Bronchial smooth muscle cell (primary cell): ENCODE measurements at places on chromosomes 1 and 21. TPM values are rescaled to one million over a fixed set of nuclear protein-coding genes. Genes with fewer than 3 reads are reported as not detected.

The MSH4 gene
- 0.16 and 0.52 TPM in 2 replicates for total RNA-seq

The KTI12 gene
- total RNA-seq, result 9.1 and 11.6 TPM in 2 replicates

The SLC45A1 gene
- total RNA-seq, result 1.4 and 2.6 TPM in 2 replicates

The CFAP107 gene
- total RNA-seq, result not detected in 2 replicates

The LENEP gene
- total RNA-seq, result 0.60 TPM in 1 of 2 replicates, not detected in the other

The PDC gene
- total RNA-seq, result not detected in 2 replicates

The PLA2G4A gene
- 17.7 and 32.4 TPM in 2 replicates for total RNA-seq

The LCE3E gene
- total RNA-seq, result not detected in 2 replicates

The CYP4A11 gene
- total RNA-seq, result not detected in 2 replicates

The IFNLR1 gene
- not detected in 2 replicates for total RNA-seq

The ILDR2 gene
- total RNA-seq, result not detected in 2 replicates

The CCDC27 gene
- total RNA-seq, result not detected in 2 replicates

The RIT1 gene
- 24.6 and 40.6 TPM in 2 replicates for total RNA-seq

The PLA2G2D gene
- total RNA-seq, result not detected in 2 replicates

The CD1C gene
- not detected in 2 replicates for total RNA-seq

The TAS1R1 gene
- total RNA-seq, result 0.16 and 0.17 TPM in 2 replicates

The C1orf116 gene
- total RNA-seq, result under 0.01 TPM in 2 replicates

The SCMH1 gene
- 10.2 and 10.5 TPM in 2 replicates for total RNA-seq

The ST6GALNAC3 gene
- total RNA-seq, result 0.47 and 0.69 TPM in 2 replicates

The PDE9A gene
- 0.16 TPM in 1 of 2 replicates, not detected in the other for total RNA-seq

The CFHR2 gene
- total RNA-seq, result not detected in 2 replicates

The RXFP4 gene
- total RNA-seq, result not detected in 2 replicates

The TMPRSS2 gene
- total RNA-seq, result not detected in 2 replicates

The NBPF6 gene
- not detected in 2 replicates for total RNA-seq

The SERPINC1 gene
- total RNA-seq, result not detected in 2 replicates

The SLC5A9 gene
- total RNA-seq, result not detected in 2 replicates

The BGLAP gene
- total RNA-seq, result 0.16 and 0.26 TPM in 2 replicates

The OR2G6 gene
- total RNA-seq, result not detected in 2 replicates

The DCLRE1B gene
- 0.69 and 0.79 TPM in 2 replicates for total RNA-seq

The PCP4L1 gene
- not detected in 2 replicates for total RNA-seq

The AADACL4 gene
- total RNA-seq, result 0.09 TPM in 1 of 2 replicates, not detected in the other

The UBAP2L gene
- 49.8 TPM in 2 replicates for total RNA-seq

The CNKSR1 gene
- total RNA-seq, result not detected in 2 replicates

The TTC24 gene
- total RNA-seq, result not detected in 2 replicates

The ERICH3 gene
- under 0.01 TPM in 2 replicates for total RNA-seq

The VWA5B1 gene
- not detected in 2 replicates for total RNA-seq

The AMY1A gene
- total RNA-seq, result not detected in 2 replicates

The CNTN2 gene
- total RNA-seq, result not detected in 2 replicates

The NUP210L gene
- under 0.01 and 0.17 TPM in 2 replicates for total RNA-seq

The CRNN gene
- under 0.01 and 0.09 TPM in 2 replicates for total RNA-seq

The NUAK2 gene
- 0.43 and 1.3 TPM in 2 replicates for total RNA-seq

The RNF19B gene
- total RNA-seq, result 8.5 and 12.5 TPM in 2 replicates

The METTL13 gene
- total RNA-seq, result 30.7 and 32.1 TPM in 2 replicates

The ANXA9 gene
- 0.63 TPM in 1 of 2 replicates, not detected in the other for total RNA-seq
